ENCODE measurements at places on chromosomes 13 and 19.

GRCh38 chr13:38667526-38668109 lies 19.3 kb upstream of the FREM2 start:
- no peak for DNase-seq

DNA sequence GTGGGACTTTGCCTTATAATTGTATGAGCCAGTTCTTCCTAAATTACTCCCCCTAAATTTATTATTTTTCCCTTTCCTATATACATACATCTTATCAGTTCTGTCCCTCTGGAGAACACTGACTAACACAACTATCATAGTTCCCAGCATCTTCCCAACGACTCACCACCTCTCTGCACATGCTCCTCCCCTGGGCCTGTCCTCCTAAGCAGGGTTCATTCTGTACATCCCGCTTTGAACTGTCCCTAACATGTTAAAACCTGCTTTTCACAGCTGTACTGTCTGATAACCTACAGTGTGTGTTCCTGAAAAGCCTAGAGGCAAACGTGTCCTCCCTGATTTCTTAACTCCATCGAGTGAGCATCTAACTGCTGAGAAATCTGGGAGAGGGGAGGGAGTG lies 141.7 kb downstream of the EFNB2 start:
- DNase-seq: no peak

DNA sequence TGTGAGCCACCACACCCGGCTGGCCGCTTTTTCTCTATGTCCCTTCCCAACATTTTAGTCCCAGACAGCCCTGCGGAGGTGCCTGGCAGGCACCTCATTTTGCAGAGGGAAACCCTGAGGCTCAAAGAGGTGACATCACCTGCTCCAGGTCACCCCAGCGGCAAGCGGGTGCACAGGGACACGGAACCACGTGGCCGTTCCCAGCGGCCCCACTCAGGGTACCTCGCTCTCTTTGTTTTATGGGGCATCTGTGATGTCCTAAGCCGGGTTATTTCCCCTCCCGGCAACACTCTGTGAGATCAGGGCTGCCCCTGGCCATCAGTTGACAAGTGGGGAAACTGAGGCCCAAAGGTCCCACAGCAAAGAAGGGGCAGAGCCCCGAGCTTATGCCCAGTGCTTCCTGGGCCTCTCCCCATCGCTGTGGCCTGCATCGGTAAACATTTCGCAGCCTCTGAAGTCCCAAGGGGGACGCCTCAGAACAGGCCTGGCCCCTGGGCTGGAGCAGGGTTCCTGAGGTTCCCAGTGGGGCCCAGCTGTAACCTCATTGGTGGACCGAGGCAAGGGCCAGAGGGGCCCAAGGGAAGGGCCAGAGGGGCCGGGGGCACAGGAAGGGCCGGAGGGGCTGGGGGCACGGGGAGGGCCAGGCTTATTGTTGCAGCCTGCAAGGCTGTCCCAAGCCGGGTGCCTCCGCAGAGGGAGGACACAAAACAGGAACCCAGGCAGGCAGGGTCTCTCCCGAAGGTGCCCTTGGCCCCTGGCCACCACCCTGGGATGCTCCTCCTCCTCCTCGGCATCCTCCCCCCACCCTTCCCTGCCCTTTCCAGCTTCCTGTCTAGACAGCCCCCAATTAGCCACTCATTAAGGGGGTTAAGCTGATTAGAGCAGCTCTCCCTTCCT lies 39.0 kb downstream of the SMIM24 start:
- no peak for DNase-seq

- no peak for DNase-seq
Measured at GRCh38 chr13:19048381-19048780, 133.2 kb downstream of the TUBA3C start.

- DNase-seq: peak; percentile 55
Measured at GRCh38 chr19:43901395-43902390, 33.4 kb downstream of the ZNF45 start.

- DNase-seq: no peak
Measured at GRCh38 chr13:99386911-99387788, 80.0 kb upstream of the GPR183 start.

GRCh38 chr19:54229146-54229545 lies 6.3 kb upstream of the LILRB3 start:
- no peak for DNase-seq

- DNase-seq: no peak
Measured at GRCh38 chr13:46662690-46663089, 109.7 kb downstream of the LRCH1 start.

- peak; percentile 26 for DNase-seq
Measured at GRCh38 chr19:52237771-52238400, 31.5 kb upstream of the ZNF766 start.

DNA sequence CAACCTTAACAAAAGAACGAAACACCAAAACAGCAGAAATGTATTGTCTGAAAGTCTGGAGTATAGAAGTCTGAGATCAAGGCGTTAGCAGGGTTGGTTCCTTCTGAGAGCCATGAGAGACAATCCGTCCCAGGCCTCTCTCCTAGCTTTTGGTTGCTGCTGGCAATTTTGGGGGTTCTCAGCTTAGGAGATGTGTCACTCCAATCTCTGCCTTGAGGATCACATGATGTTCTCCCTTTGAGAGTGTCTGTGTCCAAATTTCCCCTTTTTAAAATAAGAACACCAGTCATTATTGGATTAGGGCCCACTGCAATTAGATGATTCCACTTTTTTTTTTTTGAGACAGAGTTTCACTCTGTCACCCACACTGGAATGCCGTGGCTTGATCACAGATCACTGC lies 10.1 kb downstream of the KCNN1 start:
- DNase-seq: no peak

- no peak for DNase-seq
Measured at GRCh38 chr13:86000546-86000945, 201.3 kb upstream of the SLITRK6 start.

GRCh38 chr19:262125-262524 lies 29.1 kb downstream of the PLPP2 start:
- no peak for DNase-seq

GRCh38 chr13:59601993-59602392 lies 561.7 kb downstream of the DIAPH3 start:
- DNase-seq: no peak

DNA sequence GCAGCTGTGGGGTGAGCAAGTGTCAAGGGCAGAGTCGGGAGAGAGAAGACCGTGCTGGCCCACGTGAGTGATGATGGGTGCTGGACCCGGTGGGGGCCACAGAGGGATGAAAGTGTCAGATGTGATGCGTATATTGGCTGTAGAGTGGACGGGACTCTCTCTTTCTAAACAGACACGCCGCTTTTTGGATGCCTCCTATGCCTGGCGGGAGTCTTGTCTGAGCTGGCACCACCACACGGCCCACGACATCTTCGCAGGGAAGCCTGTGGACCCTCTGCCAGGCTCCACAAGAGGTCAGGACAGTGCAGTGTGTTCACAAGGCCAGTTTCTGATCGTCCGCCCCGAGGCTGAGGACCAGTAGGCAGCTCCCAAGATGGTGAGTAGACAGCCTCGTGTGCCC lies 12.9 kb upstream of the MRI1 start:
- DNase-seq: no peak

DNA sequence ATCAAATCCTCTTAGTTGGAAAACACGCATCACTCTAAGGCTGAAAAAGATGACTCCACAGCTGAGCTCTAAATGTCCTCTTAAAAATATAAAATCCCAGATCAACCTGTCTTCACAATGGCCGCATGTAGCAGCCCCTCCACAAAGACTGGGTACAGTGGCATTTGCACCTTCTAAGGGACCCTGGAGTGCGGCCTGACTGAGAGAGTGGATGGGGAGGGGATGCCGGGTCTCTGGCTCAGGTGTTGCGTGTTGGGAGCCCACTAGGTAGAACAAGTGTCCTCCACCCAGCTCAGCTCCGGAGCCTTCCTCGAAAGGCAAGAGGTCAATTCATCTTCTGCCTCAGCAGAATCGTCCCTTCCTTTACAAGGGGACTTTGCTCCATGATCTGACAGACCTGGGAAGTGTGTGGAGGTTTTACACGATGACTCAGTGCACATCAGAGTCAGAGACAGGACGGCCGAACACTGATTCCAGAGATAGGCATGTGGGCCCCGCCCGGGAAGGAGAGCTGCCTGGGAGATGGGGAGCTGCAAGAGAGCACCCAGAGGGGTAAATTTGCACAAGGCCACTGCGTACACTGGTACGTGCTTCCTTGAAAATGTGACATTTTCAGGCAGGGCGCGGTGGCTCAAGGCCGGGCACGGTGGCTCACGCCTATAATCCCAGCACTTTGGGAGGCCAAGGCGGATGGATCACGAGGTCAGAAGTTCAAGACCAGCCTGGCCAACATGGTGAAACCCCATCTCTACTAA lies 23.5 kb upstream of the SLC15A1 start:
- DNase-seq: peak; percentile 60

DNA sequence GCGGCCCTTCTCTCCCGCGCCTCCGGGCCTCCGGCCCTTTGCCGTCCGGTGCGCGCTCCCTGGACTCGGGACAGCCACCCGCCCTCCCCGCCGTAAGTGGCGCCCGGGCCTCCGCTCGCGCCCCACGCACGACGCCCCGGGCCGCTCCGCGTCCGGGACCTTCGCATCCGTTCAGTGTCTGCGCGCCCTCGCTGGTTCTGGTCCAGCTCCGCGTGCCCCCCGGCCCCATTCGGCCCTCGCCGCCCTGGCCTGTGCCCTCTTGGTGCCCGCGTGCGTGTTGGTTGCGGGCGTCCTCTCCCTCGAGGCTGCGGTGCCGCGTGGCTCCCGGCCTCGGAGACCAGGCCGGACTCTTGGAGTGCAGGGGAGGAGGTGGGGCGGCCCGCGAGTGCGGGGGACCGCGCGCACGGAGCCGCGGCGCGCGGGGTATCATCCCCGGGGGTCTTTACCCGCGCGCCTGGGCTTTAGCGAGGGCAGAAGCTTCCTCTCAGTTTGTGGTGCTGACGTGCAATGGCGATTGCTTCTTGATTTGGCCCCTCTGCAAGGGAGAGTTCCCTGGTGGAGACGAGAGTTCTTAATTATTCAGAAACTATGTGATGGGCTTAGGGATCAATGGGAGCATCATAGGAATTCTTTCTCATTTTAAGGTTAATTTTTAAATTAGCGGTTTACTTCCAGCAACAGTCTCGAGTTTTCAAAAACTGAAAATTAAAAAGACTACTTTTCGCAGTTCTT lies 757 bp downstream of the WASF3 start:
- DNase-seq: no peak

DNA sequence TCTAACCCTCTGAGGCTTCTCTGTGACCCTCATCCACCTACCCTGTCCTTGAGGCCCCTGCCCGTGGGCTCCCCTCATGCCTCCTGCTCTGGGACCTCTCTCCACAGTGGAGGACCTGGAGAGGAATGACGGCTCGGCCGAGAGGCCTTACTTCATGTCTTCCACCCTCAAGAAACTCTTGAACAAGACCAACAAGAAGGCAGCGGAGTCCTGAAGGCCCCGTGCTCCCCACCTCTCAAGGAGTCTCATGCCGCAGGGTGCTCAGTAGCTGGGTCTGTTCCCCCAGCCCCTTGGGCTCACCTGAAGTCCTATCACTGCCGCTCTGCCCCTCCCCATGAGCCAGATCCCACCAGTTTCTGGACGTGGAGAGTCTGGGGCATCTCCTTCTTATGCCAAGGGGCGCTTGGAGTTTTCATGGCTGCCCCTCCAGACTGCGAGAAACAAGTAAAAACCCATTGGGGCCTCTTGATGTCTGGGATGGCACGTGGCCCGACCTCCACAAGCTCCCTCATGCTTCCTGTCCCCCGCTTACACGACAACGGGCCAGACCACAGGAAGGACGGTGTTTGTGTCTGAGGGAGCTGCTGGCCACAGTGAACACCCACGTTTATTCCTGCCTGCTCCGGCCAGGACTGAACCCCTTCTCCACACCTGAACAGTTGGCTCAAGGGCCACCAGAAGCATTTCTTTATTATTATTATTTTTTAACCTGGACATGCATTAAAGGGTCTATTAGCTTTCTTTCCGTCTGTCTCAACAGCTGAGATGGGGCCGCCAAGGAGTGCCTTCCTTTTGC lies 10.8 kb upstream of the ILF3 start:
- DNase-seq: no peak

DNA sequence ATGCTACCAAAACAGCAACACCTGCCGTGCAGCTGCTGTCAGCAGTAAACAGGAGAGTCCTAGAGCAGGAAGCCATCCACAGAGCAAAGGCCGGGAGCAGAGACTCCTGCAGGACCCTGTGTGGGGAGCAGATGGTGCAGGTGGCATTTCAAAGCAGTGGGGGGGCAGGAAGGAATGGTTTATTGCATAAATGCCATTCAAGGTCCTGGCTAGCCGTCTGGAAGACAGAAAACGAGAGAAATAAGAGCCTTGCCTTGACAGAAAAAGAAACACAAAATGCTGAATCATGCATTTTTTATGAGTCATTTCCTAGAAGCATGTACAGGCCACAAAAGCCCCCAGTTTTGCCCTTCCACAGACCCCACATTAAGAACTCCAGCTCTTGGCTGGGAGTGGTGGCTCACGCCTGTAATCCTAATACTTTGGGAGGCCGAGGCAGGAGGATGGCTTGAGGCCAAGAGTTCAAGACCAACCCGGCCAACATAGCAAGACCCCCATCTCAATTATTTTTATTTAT lies 5.4 kb downstream of the RSPH6A start:
- peak; percentile 44 for DNase-seq

DNA sequence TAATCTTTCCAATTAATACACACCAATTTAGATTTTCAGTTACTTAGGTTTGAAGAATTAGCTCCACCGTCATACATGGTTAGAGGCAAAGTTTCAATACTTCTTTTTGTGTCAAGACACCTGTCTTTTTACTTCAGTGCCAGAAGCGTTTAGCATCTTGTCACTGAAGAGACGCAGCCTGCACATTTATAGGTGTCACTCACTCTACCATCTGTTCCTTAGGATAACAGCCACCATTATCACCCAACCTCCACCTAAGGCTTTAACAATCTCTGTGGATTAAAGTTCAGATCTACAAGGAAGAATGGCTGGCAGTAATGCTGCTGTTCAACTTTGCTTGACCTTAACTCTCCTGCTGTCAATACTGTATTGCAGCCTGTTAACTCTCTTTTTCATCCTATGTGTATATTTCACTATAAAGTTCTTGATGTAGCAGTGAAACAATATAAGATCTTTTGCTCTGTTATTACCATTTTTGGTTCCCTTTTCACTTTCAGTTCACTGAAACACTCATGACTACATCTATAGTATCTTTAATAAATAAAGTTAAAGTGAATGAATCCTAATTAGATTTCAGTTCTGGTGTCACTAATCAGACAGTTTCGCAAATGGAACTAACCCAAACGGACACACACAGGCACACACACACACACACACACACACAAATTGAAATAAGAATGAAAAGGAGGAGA lies 435.6 kb downstream of the PCDH9 start:
- no peak for DNase-seq

- DNase-seq: no peak
Measured at GRCh38 chr13:105971312-105971711, 564.1 kb downstream of the EFNB2 start.

GRCh38 chr13:83298617-83299016 lies 583.7 kb downstream of the SLITRK1 start:
- no peak for DNase-seq
